ENCODE measurements at places on chromosomes 5 and 9. TPM values are rescaled to one million over a fixed set of nuclear protein-coding genes. Genes with fewer than 3 reads are reported as not detected.

DNA sequence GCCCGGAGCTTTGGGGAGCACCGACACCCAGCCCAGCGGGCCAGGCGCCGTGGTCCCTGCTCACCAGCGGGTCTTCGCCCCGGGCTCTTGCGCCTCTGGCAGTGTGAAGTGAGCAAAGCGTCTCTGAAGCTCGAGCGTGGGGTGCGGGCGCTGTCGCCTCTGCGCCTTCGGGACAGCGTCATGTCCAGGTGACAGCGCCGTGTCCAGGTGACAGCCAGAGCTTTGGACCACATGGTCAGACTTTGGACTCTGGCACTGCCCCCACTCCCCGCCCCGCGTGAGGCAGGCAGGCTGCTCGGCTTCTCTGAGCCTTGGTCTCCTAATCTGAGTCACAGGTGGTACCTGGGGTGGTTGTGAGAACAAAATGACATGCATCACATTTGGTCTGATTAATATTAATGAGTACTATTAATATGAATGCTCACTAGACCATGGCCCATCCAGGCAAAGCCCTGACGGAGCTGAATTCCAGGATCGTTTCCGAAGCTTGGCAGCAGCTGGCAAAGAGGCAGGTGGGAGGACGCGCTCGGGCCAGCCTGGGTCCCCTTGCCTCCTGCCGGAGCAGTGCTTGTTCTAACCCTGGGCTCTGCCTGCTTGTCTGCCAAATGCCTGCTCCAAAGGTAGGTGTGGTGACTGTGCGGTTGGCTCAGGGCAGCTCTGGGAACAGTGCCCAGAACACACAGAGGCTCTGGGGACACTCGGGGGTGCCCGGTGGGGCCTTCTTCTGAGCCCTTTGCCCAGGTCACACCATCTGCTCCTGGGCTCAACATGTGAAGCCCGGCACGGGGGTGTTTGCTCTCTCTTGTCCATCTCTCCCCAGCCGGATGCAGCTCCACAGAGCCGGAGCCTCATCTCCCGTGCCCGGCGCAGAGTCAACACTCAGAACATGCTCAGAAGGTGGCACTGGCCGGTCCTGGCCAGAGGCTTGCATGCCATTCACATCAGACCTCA lies 157.1 kb downstream of the OLFM1 start:
- no peak for DNase-seq

DNA sequence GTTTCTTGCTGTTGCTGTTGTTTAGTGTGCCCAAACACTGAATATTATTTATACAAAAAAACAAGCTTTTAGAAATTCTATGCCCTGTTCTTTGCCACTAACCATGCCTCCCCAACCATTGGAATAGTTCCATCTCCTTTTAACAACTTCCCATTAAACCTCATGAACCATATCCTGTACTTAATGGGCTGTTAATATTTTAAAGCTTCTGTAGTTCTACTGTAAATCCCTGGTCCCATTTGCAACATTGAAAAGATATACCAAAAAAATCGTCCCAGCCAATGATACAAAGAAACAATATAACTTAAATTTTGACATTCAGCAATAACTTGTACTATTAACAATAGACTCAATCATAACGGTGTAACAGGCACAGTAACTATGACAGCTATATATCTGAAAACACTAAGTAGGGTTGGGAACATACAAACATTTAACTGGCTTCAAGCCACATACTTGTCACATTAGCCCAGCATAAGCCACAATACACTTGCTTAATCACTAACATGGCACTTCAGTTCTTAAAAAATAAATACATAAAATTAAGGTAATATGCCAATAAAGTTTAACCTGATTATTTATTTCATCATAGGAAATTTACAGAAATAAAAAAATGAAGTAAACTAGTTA lies 86.1 kb downstream of the ADAMTS6 start:
- no peak for DNase-seq

GRCh38 chr5:103369125-103370120 lies 110.9 kb downstream of the MACIR start:
- DNase-seq = no peak

GRCh38 chr5:89302102-89302891 lies 419.3 kb upstream of the MEF2C start:
- no peak for DNase-seq

Gene LAMC3
- total RNA-seq = 4.8 TPM

Gene FYB1
- total RNA-seq = 27.8 TPM

Gene CKMT2
- 18.9 TPM for total RNA-seq

DNA sequence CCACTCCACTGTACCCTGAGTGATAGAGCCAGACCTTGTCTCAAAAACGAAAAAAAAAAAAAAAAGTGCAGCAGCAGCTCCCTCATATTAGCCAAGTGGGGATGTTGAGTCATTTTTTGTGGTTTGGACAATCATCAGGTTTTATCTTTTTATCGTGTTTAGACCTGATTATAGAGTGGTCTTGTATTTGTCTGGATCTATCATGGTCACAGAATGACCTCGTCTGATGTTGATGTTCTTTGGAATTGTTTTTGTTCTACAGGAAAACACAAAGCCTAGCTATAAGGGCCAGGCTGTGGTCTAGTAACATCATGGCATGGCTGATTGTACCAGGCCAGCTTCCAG lies 1.6 kb upstream of the FBXW11 start:
- no peak for DNase-seq

DNA sequence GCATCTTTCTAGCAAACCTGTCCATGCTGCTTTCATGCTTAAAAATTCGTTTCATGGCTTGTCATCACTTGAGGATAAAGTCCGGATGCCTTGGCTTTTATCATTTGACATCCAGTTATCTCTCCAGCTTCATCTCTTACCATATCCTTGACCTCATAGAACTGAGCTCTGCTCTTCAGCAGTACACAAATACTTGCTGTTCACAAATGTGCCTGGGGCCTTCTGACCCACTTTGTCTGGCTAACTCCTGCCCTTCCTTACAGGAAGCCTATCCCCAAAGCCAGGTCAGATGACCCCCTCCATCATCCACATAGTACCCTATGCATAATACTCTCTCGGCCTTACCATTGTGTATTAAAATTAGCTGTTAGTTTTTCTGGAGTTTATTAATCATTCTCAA lies 249.1 kb downstream of the SAXO1 start:
- no peak for DNase-seq

Gene PPP1R26
- 10.6 TPM for total RNA-seq

Gene DMRTA1
- total RNA-seq = 0.35 TPM

Gene SH3RF2
- total RNA-seq = 1.6 TPM

GRCh38 chr9:761176-761792 lies 80.2 kb upstream of the DMRT1 start:
- DNase-seq = no peak

DNA sequence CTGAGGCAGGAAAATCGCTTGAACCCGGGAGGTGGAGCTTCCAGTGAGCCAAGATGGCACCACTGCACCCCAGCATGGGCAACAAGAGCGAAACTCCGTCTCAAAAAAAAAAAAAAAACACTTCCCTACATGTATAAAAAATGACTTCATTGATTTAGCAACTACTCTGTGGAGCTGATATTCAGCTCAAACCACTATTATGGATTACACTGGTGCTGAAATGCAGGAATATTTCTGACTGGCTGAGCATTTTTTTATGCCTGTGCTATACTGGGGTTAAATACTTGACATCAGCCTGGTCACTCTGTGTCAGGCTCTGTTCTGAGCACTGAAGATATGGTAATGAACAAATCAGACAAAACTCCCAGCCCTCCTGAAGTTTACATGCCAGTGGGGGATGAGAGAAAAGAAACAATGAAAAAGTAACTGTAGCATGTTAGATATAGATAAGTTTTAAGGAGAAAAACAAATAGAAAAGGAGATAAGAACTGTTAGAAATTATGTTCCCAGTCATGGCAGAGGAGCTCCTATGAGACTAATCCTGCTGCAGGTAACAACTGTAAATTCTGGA lies 22.6 kb upstream of the TTC39B start:
- no peak for DNase-seq

- DNase-seq = no peak
These were observed 3.1 kb downstream of the ANXA1 start for GRCh38 chr9:73154722-73155121.

DNA sequence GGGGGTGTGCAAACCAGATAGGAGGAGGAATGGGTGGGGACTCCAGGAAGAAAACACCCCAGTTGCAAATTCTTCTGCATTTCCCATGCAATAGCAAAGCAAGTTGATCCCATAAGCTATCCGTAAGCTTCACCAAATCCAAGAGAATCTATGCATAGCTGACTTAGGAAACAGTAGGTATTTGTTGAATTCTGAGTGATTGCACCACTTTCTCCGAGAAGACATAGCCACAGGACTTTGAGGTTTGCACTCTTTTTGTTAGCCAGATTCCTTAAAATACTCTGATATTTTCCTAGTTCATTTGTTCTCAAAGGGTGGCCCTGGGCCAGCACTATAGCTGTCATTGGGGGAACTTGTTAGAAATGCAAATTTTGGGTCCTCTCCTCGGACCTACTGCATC lies 271.9 kb downstream of the SLIT3 start:
- DNase-seq = no peak

Gene PKD2L2
- not detected for total RNA-seq

DNA sequence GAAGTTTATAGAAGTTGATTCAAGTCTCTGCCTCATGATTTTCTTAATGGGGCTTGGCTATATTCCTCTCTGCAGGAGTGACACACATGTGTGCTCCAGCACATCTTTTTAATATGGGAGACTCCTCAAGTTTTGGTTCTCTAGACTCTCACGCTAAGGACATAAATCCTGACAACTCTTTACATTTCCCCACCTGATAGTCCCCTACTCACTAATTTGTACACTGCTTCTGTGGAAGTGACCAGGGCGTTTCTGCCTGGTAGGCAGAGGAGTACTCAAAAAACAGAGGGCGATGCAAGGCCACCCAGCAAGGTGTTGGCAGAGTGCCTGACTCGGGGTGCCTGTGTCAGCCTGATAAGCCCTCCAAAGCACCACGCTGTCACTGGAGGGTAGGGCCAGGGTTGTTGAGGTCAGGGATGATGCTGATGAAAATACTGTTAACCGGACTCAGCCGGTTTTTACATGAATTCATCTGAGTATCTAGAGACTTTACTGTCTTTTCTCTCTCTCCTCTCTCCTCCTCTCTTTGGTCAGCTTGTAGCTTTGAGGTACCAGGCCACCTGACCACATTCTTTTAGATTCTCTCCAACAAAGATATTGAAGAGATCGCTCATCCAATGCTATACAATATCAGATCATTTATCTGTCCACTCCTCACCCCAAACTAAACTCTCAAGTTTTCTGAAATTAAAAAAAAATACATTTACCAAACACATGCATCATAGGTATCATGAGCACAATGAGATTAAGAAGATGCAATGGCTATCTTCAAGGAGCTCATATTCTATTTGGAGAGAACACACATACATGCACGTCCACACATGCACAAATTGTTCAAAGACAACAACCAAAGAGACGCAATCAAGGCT lies 205.2 kb downstream of the PIK3R1 start:
- DNase-seq = no peak

DNA sequence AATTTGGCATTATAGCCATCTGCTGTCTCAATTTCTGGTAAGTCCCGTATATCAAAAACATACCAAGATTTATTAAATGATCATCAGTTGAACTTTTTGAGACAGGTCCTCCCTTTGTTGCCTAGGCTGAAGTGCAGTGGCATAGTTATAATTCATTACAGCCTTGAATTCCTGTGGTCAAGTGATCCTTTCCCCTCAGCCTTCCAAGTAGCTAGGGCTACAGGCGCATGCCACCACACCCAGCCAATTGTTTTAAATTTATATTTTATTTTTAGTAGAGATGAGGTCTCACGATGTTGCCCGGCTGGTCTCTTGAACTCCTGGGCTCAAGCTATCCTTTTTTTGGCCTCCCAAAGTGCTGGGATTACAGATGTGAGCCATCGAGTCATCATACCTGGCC lies 418.9 kb downstream of the ARHGEF28 start:
- DNase-seq = no peak

DNA sequence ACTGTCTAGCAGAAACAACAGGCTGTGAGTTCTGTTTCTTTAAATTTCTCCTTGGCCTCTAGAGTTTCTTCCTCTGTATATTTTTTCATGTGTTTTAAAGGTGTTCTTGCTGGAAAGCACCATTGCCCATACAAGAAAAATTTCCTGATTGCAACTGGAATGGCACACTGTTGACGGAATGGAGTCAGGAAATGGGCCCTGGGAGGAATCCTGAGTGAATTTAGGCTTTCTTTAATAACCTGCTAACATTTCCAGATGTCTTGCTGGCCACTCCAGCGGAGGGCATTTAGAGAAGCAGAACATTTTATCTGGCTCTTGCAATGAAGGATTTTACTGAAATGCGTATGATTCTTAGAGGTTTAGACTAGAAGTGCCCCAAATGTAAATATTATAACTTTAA lies 736.3 kb downstream of the TAF11L14 start:
- DNase-seq = no peak

GRCh38 chr5:116763987-116764866 lies 189.6 kb upstream of the SEMA6A start:
- no peak for DNase-seq

DNA sequence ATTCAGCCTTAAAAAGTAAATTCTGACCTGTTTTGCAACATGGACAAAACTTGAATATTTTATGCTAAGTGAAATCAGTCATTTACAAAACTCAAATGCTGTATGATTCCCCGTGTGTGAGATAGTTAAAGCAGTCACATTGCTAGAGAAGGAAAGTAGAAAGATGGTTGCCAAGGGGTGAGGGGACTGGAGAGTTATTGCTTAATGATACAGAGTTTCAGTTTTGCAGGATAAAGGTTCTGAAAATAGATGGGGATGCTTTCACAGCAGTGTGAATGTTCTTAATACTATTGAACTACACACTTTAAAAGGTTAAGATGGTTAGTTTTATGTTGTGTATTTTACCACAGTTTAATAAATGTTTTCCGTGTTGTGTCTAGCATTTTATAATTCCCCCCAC lies 51.2 kb downstream of the SGCD start:
- no peak for DNase-seq

All from mesenteric fat pad (tissue), 1 donor.